Fibroblast of upper back skin (primary cell): ENCODE measurements at places on chromosomes 13 and 19.

- no peak for DNase-seq
Observed at GRCh38 chr13:75458696-75459422, 23.1 kb downstream of the TBC1D4 start.

DNA sequence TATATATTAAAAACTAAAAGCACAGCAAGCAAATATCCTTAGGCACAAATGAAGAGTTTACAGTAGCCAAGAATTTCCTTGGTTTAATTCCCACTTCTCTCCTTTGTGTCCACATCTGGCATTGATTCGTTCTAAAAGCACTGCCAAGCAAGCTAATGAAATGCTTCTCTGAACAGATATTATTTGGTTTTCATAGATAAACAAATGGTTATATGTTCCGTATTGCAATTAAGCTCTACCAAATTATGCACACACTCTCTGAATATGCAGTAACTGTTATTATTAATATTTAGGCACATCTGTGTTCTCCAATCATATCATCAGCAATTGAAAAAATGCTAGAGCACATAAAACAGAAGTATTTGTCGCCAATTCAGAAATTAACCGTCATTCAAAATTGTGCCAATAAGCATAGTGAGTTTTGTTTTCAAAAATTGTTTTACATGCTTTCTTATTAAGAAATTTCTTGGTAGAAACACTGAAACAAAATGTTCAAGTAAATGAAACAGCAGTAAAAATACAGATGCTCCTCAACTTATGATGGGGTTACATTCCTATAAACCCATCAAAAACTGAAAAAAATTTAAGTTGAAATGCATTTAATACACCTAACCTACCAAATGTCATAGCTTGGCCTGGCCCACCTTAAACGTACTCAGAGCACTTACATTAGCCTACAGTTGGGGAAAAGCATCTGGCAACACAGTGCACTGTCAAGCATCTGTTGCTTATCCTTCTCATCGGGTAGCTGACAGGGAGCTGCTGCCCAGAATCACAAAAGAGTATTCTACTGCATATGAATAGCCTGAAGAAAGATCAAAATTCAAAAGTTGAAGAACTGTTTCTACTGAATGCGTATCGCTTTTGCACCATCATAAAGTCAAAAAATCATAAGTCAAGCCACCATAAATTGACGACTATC, 2134.7 kb downstream of the PCDH9 start:
- peak; percentile 32 for DNase-seq

GRCh38 chr13:86567119-86567518, 767.9 kb upstream of the SLITRK6 start:
- DNase-seq: no peak

GRCh38 chr19:8404391-8405151, 8.5 kb upstream of the MARCHF2 start:
- DNase-seq: no peak

DNA sequence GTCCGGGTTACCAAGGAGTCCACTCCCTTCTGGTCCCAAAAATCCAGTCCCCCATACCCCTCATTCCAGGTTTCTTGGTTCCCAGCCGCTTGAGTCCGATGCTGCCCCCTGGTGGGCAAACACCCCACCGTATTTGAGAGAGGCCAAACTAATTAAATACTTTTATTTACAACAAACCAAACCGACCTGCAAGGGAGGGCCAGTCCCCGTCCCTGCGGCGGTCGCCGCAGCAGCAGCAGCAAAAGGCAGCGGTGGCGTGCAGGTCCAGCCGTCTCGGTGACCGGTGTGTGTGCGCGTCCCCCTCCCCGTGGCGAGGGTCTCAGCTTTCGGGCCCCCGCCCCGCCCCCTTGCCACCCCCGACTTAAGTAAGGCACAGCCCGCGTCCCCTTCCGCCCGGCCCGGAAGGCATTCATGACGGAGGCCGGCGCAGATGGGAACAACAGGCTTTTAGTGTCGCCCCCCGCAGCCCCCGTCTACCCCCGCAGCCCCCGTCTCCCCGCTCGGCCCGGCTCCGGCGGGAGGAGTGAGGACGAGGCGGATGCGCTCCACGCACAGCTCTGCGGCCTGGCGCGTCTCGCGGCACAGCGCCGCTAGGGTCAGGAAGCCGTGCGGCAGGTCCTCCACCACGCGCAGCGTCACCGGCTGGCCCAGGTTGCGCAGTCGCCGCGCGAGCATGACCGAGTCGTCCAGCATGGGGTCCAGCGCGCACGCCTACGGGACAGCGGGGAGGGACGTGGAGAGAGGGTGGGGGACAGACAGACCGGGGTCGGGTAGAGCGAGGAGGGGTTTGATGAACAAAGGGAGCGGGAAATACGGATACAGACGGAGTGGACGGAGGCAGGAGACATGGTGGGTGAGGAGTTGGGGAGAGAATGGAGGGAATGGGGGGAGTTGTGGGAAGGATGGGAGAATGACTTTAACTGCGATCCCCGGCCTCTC, 11.5 kb upstream of the CNFN start:
- peak; percentile 69 for DNase-seq

DNA sequence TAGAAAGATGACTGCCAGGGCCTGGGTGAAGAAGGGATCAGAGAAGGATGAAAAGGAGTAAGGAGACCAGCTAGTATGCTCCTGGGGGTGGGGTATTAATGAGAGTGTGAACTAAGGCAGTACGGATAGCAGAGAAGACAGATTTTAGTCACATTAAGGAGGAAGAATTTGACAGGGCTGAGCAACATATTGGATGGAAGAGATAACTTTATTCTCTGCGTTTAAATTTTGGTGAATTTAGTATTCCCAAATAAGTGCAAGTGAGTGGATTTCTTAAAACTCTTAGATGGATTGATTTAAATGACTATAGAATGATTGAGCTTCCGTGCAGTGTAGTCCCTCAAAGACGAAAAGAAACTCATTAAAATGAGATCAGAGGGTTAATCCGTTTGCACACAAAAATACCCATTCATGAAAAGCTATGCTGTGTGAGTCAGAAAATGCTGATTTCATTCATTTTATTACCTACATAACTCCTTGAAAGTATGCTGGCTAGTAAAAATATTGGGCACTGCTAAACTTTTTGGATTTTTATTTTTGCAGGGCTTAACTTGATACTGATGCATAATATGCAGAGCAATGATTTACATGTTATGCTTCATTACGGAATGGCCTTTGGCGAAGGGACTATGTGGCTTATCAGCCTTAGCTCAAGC, 54.1 kb downstream of the WDFY2 start:
- peak; percentile 49 for DNase-seq

GRCh38 chr13:74922963-74923362, 559.0 kb downstream of the TBC1D4 start:
- DNase-seq: no peak

- DNase-seq: no peak
Observed at GRCh38 chr13:98174307-98174706, 2.8 kb downstream of the RNF113B start.
